ENCODE measurements at places on chromosomes 2 and 18.

GRCh38 chr2:71746946-71747501 is 293.7 kb downstream of the DYSF start:
- no peak for DNase-seq

DNA sequence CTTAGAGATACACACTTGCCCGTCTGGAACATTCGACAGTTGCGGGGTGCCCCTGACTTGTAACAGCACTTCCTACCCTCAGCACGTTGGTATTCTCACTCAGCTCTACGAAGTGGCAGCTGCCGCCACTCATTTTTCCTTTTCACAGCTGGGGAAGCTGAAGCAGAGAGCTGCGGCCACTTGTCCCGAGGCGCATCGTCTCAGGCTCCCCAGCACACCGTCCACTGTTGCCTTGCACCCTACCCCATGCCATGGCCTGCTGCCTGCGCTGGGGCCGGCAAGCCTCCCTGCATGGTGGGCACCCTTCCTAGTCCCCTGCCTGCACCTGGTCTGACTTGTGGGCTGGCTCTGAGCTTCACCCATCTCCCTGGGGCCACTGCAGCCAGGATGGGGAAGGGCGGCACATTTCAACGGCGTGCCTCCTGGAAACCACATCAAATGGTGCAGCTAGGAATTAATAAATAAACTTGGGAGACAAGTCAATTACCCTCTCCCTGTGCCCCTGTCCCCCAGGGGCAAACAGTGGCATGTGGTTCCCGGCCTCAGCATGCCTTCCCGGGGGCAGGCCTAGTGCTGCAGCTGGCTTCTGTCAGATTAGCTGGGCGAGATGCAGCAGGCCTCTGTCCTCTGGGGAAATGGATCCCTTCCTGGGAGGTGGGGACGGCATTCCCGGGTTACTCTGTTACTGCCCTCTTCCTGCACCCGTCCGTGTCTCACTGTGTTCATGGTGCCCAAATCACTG is 64.7 kb upstream of the HAAO start:
- no peak for DNase-seq

DNA sequence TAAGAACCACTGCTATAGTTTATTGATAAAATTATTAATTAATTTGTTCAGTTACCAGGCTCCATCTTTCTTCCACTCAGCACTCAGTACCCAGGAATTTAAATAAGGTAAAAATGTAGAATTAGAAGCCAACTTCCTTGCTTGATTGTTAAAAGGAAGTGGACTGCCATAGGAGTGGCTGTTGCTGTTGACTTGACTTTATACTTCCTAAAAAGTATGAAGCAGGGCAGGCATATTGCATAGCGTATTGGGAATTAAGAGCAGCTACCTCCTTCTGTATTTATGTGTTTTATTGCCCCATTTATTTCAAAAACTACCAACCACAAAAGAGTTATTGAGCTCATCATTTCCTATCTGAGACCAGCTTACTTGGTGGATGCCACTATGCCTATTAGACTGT is 27.9 kb downstream of the PSMD1 start:
- no peak for DNase-seq

- DNase-seq: no peak
These were observed 737 bp upstream of the RNF181 start for GRCh38 chr2:85594715-85595300.

DNA sequence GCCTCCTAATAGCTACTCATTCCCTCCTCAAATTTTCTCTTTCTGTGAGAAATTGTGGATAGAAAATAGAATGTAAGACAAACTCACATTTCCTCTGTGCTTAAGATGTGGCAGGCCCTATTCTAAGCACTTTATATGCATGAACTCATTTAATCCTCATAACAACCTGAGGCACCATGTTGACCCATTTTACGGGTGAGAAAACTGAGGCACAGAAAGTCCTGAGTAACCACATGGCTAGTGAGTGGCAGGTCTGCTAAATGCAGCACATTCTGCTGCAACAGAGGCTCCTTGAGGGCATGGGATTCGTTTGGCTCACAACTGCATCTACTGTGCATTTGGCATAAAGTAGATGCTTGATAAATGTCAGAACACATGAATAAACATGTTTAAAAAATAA is 22.7 kb upstream of the RNF149 start:
- no peak for DNase-seq

DNA sequence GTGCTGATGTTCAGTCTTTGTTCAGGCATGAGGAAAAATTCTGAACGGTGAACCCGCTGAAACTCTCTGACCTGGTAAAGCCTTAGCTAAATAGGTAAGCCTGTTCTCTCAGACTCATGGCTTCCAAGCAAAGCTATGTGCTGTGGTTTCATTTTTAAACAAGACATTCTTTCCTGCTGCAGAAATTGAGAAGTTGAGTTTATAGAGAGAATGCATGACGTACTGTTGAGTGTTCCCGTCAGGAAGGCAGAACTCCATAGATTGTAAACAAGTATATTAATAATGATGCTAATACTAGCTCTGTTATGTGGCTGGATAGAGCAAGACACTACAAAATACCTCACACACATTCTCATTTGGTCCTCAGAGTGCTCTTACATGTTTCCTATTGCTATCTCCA is 424.0 kb upstream of the CRIM1 start:
- no peak for DNase-seq

- DNase-seq: no peak
These were observed 78.6 kb downstream of the SATB2 start for GRCh38 chr2:199378948-199379650.

Measured in memory B cell (primary cell).